ENCODE measurements at places on chromosomes 2 and 18.

- no peak for DNase-seq
Observed at GRCh38 chr2:104179644-104180043, 674.3 kb upstream of the POU3F3 start.

- no peak for DNase-seq
Observed at GRCh38 chr2:166357068-166357949, 18.4 kb downstream of the SCN9A start.

DNA sequence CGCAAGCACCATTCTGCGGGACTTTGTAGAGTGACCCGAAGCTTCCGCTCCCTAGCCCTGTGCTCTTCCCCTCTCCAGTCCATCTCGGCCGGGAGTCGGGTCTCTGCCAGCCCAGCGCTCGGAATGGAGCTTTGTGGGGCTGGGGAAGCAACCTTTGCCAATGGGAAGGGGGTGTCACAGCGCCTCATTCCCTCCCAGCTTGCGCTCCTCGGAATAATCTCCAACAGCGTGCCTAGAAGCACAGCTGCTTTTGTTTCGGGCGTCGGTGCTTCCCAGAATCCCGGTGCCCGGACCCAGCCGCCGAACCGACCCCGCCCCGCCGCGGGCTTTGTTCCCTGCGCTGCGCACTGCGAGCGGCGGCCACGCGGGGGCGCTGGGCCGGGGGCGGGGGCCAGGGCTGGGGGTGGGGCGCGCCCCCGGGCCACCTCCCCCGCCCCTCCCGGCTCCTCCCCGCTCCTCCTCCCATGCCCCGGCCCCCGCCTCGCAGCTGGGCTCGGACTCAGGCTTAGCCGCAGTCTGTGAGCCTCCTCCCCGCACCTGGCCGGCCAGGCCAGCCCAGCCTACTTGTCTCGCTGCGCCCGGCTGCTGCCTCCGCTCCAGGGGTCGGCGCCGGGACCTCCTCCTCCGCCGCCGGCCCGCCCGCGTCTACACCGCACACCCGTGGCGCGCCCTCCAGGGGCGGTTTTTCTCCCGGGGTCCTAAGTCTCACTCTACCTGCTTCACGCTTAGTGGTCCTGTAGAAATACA lies 77.7 kb upstream of the SMAD2 start:
- peak; percentile 68 for DNase-seq

- DNase-seq, result no peak
Observed at GRCh38 chr2:27054721-27055120, 3.3 kb downstream of the AGBL5 start.

DNA sequence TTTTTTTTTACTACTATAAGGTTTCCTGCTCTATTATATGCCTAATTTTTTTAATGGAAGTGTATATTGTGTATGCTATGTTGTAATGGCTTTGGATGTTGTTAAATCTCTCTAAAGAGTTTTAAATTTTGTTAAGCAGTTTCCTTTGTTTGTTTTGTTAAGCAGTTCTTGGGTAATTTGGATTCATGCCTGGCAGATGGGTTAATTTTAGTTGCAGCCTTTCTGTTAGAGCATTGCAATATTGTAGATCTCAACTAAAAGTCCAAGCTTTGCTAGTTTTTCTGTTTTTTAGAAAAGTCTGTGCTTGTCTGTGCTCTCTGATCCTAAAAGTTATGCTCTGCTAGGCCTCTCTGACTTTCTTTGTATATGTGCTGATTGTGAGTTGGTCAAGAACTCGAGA lies 1229.0 kb upstream of the NRXN1 start:
- DNase-seq, result no peak

GRCh38 chr2:157508676-157509075 lies 64.8 kb upstream of the CYTIP start:
- no peak for DNase-seq

DNA sequence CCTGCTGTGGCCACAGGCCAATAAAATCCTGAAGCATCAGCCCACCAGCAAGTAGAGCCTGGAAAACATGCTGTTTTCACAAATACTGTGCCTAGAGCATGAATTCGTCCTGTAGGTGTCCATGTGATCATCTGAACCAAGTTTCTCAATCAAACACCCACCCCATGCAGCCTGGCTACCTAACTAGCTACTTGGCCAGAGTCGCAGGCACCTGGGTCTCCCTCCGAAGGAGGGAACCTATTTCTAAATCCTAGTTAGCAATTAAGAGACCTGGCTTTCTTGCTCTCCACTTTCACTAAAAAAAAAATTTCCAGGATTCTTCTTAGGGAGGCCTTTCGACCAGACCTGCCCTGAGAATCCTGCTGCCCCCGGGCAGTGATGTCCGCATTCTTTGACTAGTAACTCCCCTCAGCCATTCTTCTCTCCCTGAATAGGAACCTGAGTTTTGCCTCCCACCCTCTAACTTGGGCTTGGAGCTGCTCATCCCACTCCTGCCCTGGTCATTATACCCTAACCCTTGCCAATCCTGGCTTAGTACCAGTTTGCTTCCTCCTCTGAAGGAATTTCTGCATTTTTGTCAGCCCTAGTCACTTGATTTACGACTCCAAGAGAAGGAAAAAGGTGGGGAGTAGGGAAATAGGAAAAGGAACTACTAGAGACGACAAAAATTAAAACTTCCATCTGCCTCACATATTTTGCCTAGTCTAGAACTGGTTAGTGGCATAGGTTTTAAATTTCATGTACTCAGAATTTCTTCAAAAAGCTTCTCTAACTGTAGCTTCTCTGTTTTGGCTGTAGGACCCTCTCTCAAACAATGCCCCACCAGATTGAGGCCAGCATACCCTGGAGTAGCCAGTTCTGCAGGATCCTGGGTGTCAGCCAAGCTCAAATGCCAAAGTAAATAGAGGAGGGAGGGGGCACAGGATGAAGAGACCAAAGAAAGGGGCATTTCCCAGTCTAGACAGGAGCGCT lies 25.4 kb upstream of the TANK start:
- DNase-seq, result no peak

DNA sequence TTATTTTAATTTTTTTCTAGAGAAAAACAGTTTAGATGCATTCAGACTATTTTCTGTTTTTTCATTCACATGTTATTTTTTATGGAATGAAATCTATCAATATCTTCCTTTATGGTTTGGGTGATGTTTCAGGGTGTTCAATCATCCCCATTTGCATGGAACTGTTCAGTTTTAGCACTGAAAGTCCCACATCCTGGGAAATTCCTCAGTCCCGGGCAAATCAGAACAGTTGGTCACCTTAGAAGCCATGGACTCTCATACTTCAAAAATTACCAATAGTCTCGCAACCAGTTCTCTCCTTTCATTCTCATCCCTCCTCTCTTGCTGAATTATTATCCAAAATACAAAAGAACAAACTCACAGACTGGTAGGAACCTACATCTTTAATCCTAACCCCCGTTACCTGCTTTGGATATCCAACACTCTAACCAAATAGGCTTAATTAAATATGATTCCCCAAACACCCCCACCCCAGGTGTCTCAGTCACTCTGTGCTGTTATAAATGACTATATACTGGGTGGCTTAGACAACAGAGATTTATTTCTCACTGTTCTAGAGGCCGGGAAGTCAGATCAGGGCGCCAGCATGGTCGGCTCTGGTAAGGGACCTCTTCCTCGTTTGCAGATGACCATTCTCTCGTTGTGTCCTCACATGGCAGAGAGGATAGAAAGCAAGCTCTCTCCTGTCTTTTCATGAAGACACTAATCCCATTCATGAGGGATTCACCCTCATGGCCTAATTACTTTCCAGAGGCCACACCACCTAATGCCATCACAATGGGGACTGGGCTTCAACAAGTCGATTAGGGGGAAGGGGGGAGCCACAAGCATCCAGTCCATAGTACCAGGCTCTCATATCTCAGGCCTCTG lies 57.7 kb upstream of the SLC1A4 start:
- no peak for DNase-seq

DNA sequence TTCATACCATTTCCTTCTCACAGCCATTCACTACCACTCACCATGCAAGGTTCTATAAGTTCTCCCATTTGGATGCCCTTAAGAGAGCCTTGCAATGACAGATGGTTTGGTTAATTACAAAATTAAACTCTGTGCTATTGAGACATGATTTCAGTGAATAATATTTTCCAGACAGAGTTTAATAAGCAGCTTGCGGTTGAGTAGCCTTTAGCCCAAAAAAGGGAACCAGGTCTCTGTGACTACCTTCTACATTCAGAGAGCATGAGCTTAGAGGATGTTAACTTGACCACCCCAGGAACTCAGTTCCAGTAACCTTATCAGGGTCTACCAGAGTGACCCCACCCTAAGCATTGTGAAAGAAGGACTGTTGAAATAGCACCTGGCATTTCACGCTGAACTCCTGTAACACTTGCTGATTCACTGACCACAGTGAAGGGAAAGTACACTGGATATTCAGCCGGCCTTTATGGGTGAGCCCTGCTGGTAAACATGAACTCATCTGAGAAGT lies 1173.1 kb upstream of the ZEB2 start:
- peak; percentile 94 for DNase-seq

GRCh38 chr2:68710336-68710735 lies 24.3 kb upstream of the ARHGAP25 start:
- DNase-seq, result no peak

GRCh38 chr18:41996020-41996419 lies 41.0 kb downstream of the PIK3C3 start:
- DNase-seq, result peak; percentile 80

DNA sequence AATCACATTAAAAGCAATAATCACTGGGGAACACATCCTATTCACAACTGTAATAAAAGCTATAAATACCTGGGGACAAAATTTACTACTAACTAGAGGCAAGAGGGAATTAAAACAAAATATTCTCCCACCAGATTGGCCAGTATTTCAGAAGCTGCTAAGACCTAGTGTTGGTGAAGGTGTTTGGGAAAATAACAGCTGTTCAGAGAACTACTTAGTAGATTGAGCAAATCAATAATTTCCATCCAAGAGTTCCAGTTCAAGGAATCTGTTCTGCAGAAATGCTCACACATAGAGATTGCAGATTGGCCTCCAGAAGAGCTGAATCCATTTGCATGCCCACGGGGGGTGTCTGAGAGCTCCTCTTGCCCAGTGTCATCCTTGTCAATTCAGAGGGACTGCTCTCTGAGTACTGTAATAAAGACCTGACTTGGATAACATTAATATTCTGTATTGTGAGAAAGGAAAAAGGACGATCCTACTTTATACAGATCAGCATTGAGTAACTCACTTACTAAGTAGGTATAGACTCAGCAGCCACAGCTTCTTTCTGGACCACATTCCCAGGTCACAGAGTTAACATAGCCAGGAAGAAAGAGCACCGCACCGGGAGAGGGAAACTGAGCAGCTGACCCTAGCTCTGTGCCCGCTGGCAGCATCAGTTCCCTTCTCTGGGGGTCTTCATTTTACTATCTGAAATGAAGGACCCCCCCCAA lies 5.6 kb downstream of the TUBB6 start:
- no peak for DNase-seq
